ENCODE measurements at places on chromosomes 4 and X. TPM values are rescaled to one million over a fixed set of nuclear protein-coding genes. Genes with fewer than 3 reads are reported as not detected.

The SPRY1 gene
- polyA plus RNA-seq, result 28.6 TPM

The AREG gene
- polyA plus RNA-seq, result 4.7 TPM

The FGFRL1 gene
- 1.8 TPM for polyA plus RNA-seq

The KLB gene
- 0.89 TPM for polyA plus RNA-seq

The CT45A1 gene
- polyA plus RNA-seq, result not detected

- H3K27ac ChIP-seq, result no peak overlapping the region
- peaks cover 6% of the 10 kb centered on the region for H3K4me1 ChIP-seq
- DNase-seq, result no peak
- H3K27me3 ChIP-seq, result no peaks in the 10 kb centered on the region
- H3K4me3 ChIP-seq, result no peak overlapping the region
- H3K36me3 ChIP-seq, result no peaks in the 10 kb centered on the region
These were observed 41.3 kb upstream of the BCLAF3 start for GRCh38 chrX:20032201-20032600.

DNA sequence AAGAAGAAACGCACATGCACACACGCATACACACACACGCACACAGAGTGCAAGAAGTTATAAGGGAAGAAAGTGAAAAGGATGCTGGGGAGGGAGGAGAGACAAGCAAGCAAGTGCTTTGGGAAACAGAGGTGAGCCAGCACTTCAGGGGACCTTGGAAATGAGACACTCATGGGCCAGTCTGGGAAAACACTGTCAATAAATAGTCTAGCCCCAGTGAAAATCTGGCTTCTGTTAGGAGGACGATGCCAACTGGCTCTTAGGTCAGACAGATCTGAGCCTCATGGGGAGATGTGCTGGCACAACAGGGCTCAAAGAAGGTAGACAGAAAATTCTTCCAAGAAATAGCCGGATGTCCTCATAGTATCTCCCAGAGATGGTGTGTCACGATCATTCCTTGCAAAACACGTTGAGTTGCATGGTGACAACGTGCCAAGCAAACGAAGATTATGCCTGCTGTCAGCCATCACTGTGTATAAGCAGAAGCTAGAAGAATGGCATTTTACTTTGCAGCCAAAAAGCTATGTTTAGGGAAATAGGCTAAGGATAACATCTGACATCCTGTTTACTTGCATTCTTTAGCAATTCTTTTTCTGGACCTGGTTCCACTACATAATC lies 557 bp upstream of the ARHGEF6 start:
- H3K4me3 ChIP-seq, result no peak overlapping the region
- H3K27me3 ChIP-seq, result no peaks in the 10 kb centered on the region
- no peak for DNase-seq
- no peaks in the 10 kb centered on the region for H3K36me3 ChIP-seq

DNA sequence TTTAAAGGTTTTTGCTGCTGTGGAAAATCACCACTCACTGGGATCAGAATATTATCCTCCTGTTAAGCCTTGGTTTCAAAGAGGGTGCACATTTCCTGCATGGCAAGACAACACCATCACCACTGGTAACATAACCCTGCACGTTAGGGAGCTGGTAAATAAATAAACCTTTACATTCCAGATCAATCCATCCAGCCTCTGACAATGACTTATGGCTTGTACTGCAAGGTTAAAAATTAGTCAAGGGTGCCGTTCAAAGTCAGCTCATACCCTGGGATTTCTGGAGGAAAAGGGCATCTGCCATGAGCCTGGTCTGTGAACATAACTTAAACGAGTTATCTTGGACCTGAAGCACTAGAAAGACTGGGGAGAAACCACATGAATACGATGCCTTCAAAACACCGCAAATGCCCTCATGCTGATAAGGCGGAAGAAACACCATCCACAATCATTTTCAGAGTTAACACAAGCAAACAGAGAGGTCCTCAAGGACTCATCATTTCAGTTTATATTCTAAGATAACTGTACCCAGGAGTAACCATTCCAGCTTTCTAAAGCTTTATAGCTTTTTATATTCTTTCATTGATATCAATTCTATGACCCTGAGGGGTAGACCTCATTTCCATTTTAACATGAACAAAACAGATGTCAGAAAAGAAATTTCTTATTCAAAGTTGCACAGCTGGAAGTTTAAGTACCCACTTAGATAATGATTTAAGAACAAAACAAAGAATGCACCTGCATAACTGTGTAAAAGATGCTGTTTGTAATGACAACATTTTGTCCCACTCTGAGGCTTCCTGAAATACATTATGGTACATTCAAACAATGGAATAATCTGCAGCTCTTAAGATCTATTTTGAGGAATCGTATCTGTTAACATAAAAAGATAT lies 103.1 kb downstream of the NPNT start:
- H3K4me1 ChIP-seq, result no peaks in the 10 kb centered on the region
- H3K4me3 ChIP-seq, result peak overlapping the region; percentile 2
- peak; percentile 13 for DNase-seq
- no peaks in the 10 kb centered on the region for H3K27me3 ChIP-seq
- no peaks in the 10 kb centered on the region for H3K36me3 ChIP-seq

DNA sequence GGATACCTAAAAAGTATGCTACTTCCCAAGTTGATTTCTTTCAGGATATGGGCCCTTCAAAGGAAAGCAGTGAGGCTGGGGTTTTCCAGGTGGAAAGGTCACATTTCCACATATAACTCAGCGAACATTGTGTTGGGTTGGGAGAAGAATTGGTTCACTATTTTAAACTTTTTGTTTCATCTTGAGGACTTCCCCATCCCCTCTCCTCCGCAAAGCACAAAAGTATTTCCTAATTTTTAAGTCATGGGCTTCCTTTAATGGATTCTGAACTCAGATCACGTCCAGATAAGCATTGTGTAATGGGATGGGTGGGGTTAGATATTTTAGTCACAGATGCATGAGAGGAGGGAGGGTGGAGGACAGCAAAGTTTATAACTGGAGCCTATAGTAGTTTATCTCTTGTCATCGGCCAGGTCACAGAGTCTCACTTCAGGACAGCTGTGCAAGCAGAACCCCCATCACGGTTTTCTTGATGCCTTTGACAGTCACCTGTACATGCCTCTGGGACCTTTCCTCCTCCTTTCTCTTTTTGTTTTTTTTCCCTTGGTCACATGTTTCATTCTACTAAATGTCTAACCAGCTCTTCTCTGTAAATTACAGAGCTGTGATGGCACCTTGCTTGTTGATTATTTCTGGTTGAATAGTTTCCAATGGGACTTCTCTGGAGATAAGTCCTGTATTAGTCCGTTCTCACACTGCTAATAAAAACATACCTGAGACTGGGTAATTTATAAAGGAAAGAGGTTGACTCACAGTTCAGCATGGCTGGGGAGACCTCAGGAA lies 115.4 kb downstream of the PTTG2 start:
- H3K36me3 ChIP-seq, result peaks cover 29% of the 10 kb centered on the region
- no peak overlapping the region for H3K4me3 ChIP-seq
- no peaks in the 10 kb centered on the region for H3K27me3 ChIP-seq
- peak; percentile 65 for DNase-seq
- H3K4me1 ChIP-seq, result peaks cover 43% of the 10 kb centered on the region

DNA sequence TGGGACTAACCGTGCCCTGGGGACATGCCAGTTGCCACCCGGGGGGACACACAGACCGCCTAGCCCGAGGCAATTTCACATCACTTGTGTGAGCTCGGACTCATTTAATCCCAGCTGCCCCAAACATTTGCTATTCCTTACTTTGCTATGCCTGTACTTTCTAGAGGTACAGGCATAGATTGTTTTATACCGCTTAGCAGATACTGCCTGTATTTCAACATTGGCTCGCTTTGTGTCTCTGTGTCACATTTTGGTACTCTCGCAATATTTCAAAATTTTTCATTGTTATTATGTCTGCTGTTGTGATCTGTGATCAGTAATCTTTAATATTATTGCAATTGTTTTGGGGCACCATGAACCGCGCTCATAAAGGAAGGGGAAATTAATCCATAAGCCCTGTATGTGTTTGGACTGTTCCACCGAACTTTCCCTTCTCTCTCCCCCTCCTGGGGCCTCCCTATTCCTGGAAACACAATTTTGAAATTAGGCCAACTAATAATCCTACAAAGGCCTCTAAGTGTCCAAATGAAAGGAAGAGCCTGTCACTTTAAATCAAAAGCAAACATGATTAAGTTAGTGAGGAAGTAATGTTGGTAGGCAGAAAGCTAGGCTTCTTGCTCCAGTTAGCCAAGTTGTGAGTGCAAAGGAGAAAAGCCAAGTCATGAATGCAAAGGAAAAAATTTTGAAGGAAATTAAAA lies 568 bp upstream of the CASP6 start:
- peaks cover 5% of the 10 kb centered on the region for H3K36me3 ChIP-seq
- H3K27ac ChIP-seq, result peak overlapping the region; percentile 93
- peaks cover 9% of the 10 kb centered on the region for H3K4me1 ChIP-seq
- DNase-seq, result peak; percentile 58
- no peaks in the 10 kb centered on the region for H3K27me3 ChIP-seq

DNA sequence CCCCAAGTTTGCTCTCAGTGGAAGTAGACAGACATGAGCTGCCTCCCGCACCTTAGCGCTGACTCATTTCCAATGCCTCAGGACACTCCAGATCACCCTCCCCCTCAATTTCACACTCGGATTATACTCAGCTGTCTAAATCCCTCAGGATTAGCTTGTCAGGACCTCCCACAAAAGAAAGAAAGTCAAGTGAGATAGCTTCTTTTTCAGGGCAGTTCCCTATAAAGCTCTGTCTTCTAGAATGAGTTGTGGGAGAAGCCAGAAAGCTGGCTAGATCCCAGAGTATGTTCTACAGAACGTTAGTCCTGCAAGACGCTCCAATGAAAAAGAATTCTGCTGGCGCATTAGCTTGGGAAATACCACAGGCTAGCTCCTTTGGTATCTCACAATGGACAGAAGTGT lies 51.2 kb upstream of the MTNR1A start:
- H3K36me3 ChIP-seq, result peaks cover 17% of the 10 kb centered on the region
- DNase-seq, result no peak
- H3K27ac ChIP-seq, result no peak overlapping the region
- H3K4me1 ChIP-seq, result no peaks in the 10 kb centered on the region

- no peaks in the 10 kb centered on the region for H3K27me3 ChIP-seq
- H3K27ac ChIP-seq, result no peak overlapping the region
- no peak overlapping the region for H3K4me3 ChIP-seq
- no peak for DNase-seq
- no peaks in the 10 kb centered on the region for H3K36me3 ChIP-seq
- no peaks in the 10 kb centered on the region for H3K4me1 ChIP-seq
These were observed 83.6 kb upstream of the PTCHD1 start for GRCh38 chrX:23251043-23251442.

DNA sequence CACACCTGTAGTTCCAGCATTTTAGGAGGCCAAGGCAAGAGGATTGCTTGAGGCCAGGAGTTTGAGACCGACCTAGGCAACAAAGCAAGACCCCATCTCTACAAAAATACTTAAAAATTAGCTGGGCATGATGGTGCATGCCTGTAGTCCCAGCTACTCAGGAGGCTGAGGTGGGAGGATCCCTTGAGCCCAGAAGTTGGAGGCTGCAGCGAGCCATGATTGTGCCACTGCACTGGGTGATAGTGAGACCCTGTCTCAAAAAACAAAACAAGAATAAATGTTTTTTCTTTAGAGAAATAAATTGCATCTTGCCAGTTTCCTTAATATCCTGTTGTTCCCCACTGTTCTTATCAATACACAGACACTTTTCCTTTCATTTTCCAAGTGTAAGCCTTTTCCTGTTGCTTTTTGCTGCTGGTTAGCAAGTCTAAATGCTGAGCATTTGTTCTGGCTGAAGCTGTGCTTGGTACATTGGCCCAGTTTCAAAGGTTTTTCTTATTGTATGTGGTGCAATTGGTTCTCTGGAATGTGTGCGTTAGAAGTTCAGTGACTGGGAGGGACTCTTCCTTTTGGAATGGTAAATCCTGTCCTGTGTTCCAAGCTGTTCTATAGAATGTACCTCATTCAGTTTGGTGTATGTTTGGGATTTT lies 98.2 kb downstream of the AFF1 start:
- peak overlapping the region; percentile 13 for H3K27ac ChIP-seq
- peak; percentile 79 for DNase-seq
- peaks cover 58% of the 10 kb centered on the region for H3K4me1 ChIP-seq
- H3K27me3 ChIP-seq, result no peaks in the 10 kb centered on the region

- no peaks in the 10 kb centered on the region for H3K27me3 ChIP-seq
- H3K4me3 ChIP-seq, result peak within 1 kb of the TSS; percentile 78
- peaks cover 5% of the 10 kb centered on the region for H3K36me3 ChIP-seq
- peak; percentile 74 for DNase-seq
These were observed at the start of gene CDK16 for GRCh38 chrX:47218280-47218919. Gene CDK16, plus strand, starts transcription at chrX:47218681. Its CDS starts 4,877 bp downstream, at chrX:47223558.

DNA sequence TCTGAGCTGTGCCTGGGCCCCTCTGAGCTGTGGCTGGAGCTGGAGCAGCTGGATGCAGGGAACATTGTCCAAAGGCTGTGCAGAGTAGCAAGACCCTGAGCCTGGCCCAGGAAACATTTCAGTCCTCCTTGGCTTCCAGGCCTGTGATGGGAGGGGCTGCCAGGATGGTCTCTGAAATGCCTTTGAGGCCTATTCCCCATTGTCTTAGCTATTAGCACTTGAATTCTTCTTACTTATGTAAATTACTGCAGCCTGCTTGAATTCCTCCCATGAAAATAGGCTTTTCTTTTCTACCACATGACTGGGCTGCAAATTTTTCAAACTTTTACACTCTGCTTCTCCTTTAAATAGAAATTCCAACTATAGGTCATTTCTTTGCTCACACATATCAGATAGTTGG lies 349.8 kb upstream of the KLHL4 start:
- H3K4me1 ChIP-seq, result no peaks in the 10 kb centered on the region
- no peak overlapping the region for H3K4me3 ChIP-seq
- no peaks in the 10 kb centered on the region for H3K27me3 ChIP-seq

DNA sequence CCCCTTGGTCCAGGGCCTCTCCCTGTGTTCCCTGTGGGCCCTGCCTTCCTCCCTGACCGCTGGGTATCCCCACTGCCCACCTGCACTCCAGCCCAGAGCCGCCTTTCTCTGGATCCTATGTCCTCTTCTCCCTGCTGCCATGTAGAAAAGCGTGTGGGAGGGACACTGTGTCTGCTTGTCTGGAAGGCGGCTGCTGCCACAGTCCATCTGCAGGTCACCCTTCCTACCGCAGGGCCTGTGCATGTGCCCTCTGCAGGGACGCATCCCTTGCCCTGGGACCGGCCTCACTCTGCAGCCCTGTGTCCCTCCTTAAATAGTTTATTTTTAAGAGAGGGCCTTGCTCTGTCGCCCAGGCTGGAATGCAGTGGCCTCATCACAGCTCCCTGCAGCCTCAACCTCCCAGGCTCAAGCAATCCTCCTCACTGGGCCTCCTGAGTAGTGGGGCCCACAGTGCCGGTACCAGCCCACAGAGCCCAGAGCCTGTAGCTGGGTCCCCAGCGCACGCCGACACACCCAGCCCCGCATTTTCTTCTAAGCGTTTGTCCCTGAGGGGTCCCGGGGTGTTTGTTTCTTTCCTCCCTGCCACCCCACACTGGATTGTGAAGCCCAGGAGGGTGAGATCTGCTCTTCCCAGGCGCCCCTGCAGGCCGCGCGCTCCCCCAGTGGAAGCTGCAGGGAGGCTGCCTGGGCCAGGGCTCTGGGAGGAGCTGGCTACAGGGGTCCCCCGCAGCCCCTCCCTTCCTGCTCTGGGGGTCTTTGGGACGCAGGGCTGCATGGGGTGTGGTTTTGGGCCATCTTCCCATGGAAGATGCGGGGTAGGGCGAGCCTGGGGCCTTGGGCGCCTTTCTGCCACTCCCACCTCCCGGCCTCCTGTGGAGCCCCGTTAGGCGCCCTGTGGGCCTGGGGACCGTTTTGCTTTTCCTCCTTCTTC lies 12.8 kb upstream of the NAT8L start:
- no peaks in the 10 kb centered on the region for H3K27me3 ChIP-seq
- no peaks in the 10 kb centered on the region for H3K4me1 ChIP-seq
- H3K36me3 ChIP-seq, result peaks cover 3% of the 10 kb centered on the region
- H3K4me3 ChIP-seq, result no peak overlapping the region
- H3K27ac ChIP-seq, result no peak overlapping the region
- DNase-seq, result no peak

- H3K36me3 ChIP-seq, result no peaks in the 10 kb centered on the region
- H3K27ac ChIP-seq, result no peak overlapping the region
- no peak for DNase-seq
- no peaks in the 10 kb centered on the region for H3K4me1 ChIP-seq
These were observed 714.2 kb upstream of the PCDH7 start for GRCh38 chr4:30005995-30006394.

Measured in small intestine (tissue), 16 donors.